Hepatic stellate cell (primary cell): ENCODE measurements at places on chromosomes 12 and 14.

- DNase-seq = peak; percentile 36
These were observed 101.7 kb downstream of the RTN1 start for GRCh38 chr14:59768855-59769375.

DNA sequence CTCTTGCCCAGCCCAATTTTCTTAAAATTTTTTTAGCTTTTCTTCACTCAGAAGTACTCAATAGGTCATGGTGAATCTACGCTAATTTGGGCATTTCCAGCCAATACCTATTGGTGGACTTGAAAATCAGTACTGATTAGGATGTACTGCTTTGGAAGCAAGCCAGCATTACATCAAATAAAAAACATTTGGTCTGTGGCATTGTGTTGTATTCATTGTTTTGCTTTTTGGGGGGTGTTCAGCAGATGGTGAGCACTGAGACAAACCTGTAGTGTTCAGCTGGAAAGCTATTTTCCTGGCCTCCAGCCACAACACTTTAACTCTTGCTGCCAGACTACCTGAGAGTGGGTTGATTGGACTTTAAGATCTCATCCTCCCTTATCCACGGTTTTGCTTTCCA is 4.0 kb downstream of the MAPKAPK5 start:
- DNase-seq = no peak

DNA sequence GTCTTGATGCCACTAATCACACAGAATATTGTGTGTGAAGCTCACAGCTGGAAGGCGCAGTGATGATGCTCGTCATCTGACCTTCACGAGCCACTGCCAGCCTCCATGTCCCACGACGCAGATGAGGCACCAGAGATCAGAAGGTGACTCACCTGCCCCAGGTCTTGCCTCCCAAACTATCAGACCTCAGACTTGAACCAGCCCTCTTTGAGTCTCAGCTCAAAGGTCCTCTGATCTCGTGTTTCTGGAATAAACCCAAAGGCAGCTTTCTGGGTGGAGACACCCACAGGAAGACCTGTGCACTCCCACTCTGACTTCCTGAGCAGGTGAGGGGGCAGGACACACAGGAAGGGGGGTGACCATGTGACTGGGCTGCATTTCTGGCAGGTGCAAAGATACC is 19.6 kb upstream of the CHGA start:
- no peak for DNase-seq

- DNase-seq = no peak
These were observed 1.1 kb downstream of the ADSS1 start for GRCh38 chr14:104724981-104725771.

DNA sequence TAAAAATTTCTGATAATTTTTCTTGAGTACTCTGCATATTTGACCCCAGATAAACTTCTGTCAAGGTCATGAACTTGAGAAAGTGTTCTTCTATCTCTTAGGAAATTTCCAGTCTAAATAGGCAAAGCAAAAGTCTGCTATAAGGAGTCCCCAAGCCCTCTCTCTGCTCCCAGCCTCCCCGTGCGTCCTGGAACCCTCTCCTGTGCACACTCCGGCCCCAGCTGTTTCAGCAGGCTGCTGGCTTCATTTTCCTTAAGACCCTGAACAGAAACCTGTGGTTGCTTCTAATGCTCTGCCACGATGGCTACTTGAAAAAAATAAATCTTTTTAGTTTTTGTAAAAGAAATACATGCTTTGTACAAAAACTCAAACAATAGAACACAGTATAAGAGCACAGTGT is 14.7 kb downstream of the KRT2 start:
- no peak for DNase-seq

DNA sequence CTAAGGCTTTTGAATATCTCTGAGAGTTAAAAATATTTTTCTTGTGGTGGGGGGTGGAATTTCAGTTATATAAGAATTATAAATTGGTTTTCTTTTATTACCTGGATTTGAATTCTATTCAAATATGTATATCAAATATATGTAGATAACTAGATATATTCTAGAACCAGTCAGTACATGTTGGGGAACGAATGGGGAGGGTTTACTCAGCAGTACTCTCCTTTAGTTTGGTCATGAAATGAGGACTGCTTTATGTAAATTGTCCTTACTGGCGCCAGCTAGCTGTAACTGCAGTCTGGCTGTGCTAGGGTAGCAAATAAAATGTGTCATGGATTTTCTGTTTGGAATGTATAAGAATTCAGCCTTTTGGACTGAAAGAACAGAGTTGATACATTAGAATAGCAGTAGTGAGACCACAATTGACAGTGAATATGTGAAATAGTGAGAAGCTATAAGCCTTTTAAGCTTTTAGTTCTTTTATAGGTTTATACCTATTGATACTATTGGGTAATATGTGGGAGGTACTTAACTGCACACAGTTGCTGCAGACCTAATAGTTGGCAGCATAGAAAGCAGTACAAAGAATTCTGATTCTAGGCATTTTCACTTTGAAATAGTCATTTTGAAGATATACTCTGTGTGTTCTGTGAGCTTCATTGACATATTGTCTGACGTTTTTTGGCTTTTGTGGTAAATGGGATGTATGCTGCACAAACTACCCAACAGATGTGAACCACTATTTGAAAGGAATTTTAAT is 29.0 kb downstream of the ATF7IP start:
- DNase-seq = peak; percentile 53

GRCh38 chr14:91358654-91359220 is 58.9 kb downstream of the CCDC88C start:
- no peak for DNase-seq

- DNase-seq = no peak
These were observed 151.0 kb upstream of the KRAS start for GRCh38 chr12:25401547-25402345.
